CD4-positive, alpha-beta T cell treated with Interleukin-15 for 4 hours (primary cell): ENCODE measurements at places on chromosomes 4 and X.

DNA sequence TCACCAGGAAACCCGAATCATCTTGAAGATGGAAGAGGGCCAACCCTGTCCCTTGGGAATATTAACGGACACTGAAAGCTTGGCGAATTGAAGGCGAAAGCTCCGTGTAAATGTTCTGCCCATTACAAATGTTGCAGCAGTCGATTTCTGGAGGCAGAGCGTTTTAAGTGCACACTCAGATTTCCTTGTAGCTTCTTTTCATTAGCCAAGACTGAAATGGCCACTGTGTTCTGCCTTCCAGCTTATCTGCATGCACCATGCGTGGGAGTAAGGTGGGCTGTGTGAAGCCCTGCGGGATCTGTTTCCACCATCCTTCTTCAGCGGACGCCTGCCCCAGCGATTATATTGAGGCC is 1.3 kb downstream of the SMIM20 start:
- DNase-seq: no peak

- DNase-seq: no peak
Observed at GRCh38 chrX:63128509-63128908, 222.6 kb downstream of the SPIN4 start.

GRCh38 chr4:110091434-110092140 is 106.8 kb downstream of the ELOVL6 start:
- DNase-seq: no peak

DNA sequence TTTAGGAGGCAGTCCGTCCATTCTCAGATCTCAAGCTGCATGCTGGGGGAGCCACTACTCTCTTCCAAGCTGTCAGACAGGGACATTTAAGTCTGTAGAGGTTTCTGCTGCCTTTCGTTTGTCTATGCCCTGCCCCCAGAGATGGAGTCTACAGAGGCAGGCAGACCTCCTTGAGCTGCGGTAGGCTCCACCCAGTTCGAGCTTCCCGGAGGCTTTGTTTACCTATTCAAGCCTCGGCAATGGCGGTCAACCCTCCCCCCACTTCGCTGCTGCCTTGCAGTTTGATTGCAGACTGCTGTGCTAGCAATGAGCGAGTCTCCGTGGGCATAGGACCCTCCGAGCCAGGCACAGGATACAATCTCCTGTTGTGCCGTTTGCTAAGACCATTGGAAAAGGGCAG is 10.7 kb upstream of the ADH5 start:
- DNase-seq: no peak

DNA sequence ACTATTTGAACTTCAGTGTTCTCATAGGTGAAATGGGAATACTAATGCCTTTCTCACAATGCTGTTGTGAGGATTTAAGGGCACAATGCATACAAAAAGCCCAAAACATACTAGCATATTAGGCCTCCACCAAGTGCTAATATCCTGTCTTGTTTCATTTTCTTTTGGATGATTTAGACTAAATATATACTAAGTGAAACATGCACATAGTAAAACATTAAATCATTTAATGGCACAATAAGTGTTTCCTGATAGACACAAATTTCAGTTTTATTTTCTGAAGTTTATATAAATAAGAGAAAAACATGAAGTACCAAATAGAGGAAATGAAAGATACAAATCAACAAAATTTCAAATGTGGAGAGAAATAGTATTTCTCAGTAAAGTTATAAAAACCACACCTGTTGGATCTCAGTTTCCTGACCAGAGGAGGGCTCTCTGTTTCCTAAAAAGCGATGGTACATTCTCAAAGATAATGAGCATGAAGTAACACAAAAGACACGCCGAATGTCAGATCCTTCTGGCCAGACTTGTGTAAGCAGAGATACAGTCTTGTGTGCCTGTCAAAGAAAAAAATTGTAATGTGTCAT is 25.1 kb downstream of the DDX60 start:
- DNase-seq: no peak

- peak; percentile 29 for DNase-seq
Observed at GRCh38 chr4:154626793-154627484, 14.5 kb upstream of the FGG start.

DNA sequence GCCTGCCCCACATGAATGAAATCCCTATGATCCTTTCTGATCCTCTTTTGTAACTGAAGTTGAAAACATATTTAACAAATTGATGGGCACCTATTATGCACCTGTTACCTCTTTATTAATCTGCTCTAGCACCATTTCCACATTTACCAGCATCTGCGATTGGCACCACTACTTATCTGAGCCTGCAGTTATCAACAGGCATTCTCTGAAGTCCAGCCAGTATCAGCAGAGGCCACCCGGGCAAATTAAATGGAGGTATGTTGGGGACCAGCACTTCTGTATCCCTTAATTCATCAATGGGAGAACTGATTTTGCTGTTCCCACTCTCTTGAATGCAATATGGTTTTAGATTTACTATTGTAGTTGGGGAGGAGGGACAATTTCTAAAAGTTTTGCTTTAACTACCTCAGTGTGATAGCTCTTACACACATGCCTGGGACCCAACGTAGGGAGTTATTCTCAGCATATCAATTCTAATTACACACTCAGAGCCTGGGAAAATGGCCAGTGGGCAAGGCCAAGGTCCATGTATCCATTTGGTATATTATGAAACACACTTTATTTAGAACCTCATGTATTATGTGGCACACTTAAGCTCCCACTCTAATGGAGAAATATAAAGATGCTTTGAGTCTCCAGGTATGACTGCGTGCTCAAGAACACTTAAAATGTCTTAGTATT is 1927.1 kb upstream of the PCDH7 start:
- no peak for DNase-seq

DNA sequence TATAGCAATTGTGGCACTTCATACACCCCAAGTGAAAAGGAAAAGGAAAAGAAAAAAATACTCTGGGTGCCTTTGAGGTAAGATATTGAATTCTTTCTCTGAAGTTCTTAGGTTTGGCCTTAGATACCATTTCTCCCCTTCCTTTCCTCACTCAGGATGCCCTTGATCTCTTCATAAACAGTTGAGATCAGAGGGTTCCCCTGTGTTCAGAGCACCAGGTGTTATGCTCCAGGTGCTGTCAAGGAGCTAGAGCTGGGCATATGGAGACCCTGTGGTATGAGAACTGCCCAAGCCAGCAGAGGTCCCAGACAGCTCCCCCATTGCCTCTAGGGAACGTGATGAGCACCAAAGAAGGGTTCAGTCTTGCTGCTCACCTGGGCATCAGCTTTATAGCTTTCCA is 17.1 kb upstream of the CD40LG start:
- no peak for DNase-seq

DNA sequence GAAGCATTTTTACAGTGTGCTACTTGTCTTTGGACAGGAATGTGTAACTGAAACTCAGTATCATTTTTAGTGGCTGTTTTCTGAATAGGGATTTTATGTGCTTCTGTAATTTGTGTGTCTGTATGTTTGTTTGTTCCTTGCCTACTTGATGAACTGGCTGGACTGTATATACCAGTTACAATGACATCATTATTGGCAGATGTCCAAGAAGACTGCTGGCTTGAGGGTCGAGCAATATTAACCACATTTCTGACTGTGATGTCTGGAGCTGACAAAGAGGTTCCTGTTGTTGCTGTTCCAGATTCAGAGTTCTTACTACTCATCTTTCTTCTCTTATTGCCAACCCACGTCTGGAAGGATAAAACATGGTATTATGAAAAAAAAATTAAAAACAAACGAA is 33.0 kb downstream of the HDX start:
- no peak for DNase-seq

DNA sequence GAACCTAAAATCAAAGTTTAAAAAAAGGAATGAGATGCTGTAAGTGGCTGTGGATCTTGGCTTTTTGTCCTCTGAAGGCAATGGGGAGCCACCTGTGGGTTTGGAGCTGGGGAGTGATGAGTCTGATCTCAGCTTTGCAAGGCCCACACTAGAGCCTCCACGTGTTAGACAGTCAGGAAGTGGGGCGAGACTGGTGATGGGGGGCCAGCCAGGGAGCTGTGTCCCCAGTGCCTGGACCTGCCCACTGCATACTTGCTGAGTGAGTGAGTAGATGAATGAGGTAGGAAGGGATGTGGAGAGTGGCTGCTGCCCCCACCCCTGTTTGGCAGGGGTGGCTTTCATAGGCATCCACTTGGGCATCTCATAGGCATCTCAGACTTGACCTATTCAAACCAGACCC is 84.0 kb downstream of the NHSL2 start:
- no peak for DNase-seq

DNA sequence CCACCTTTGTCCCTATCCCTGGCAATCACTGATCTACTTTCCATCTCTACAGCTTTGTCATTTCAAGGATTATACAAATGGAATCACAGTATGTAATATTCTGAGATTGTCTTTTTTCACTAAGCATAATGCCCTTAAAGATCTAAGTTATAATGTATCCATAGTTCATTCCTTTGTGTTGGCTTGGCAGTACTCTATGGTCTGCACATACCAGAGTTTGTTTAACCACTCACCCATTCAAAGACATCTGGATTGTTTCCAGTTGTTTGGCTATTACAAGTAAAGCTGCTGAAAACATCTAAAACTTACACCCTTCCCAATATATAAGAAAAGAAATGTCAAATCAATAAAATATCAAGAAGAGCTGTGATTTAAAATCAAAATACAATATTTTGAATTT is 26.0 kb upstream of the AWAT1 start:
- DNase-seq: no peak

DNA sequence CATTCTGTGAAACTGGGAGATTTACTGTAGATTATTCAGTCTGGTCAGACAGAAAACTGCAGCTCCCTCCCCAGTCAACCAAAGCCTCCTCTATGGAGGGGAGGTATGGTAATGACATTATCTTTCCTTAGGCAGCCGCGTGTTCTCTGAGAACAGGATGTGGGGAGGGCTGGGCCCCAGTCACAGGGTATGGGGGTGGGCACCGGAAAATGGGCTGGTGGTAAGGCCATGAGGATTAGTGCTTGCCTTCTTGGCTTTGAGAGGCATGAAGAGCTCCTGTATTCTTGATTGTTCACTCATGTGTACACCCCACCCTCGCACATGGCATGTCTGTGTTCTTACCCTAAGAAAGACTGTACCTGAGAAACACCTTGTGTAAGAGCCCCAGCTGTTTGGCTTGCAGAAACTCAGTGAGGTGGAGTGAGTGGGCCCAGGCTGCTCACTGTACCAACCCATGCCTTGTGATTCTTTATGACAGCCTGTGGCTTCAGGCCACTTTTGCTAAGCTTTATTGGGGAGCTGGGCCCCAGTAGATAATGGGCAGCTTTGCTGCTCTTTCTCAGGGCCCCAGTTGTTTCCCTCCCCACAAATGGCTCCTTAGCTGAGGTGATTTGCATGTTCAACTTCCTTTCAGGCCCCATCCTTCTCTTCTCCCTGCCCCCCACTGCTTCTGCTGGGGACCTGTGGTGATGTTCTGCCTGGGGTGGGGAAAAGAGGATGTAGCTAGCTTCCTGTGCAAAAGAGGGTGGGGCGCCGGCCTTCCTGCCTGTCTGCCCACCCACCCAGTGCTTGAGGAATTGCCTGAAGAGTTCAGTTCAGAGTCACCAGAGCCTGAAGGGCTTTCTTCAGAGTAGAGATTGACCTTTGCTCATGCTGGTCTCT is 30.7 kb downstream of the MSN start:
- DNase-seq: peak; percentile 60

DNA sequence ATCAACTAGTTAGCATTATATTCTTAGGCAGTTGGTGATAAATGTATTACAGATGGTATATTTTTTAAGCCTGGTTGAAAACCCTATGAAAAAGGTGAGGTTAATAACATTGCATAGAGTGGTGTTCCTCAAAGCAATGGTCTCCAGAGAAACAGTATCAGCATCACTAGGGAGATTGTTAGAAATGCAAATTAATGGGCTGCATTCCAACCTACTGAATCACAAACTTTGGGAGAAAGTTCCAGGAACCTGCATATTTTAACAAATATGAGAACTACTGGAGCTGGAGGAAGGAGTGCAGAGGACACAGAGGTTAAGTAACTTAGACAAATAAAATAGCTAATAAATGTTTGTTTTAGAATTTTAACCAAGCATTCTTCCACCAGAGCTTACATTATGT is 166.9 kb upstream of the PCDH10 start:
- DNase-seq: no peak

DNA sequence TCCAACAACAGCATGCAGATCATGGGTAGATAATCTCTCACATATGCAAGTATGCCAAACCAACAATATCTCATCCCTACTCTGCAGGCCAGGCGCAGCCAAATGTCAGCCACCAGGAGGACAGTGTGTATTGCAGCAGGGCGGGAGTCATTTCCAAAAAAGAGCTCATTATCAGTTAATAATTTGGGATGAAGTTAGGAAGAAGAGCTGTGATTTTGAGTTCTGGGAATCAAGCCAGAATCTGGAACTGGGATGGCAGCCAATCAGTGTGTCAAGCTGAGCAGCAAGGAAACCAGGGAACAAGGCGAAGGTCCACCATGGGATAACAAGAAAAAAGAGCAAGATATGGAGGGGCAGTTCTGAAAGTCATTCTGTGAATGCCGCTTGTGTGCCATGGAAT is 88.2 kb upstream of the CAMK2D start:
- DNase-seq: no peak

DNA sequence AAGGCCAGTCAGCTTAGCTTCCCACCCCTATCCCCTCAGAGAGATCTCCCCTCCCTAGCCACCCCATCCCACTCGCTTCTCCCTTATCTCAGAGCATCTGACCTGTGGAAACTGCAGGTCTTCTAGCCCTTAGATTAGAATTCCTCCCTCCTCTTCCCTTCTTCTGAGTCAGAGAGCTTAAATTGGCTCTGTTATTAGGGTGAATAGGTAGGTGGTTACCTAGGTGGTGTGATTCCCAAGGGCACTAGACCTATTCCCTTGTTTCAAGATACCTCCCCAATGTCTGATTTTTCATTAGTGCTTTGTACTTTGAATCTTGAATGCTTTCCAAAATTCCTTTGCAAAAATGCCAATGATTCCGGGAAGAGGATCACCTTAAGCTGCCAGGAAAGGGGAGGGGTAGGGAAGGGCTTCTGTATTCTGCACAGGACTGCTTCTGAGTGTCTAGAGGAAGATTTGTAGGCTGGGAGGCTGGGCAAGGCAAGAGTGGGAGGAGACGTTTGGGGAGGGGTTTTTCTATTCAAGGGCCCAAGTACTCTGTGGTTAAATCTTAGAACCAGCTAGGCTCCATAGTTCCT is 24.5 kb upstream of the MSN start:
- DNase-seq: no peak
